Aorta (tissue), 5 donors: ENCODE measurements at places on chromosomes 5 and 9. TPM values are rescaled to one million over a fixed set of nuclear protein-coding genes. Genes with fewer than 3 reads are reported as not detected.

The QSOX2 gene
- 1.0 TPM for polyA plus RNA-seq

The PKD2L2 gene
- polyA plus RNA-seq: not detected

The EGR1 gene
- 300 TPM for polyA plus RNA-seq

The ROR2 gene
- polyA plus RNA-seq: not detected

The SPATA9 gene
- not detected for polyA plus RNA-seq
